ENCODE measurements at places on chromosomes 2 and 18. TPM values are rescaled to one million over a fixed set of nuclear protein-coding genes. Genes with fewer than 3 reads are reported as not detected.

Gene ANKRD30B
- not detected for total RNA-seq

Gene CD8A
- 0.13 TPM for total RNA-seq

Gene CAPN13
- 19.0 TPM for total RNA-seq

Gene SIGLEC15
- not detected for total RNA-seq

Gene GCA
- 113 TPM for total RNA-seq

Gene ASIC4
- total RNA-seq, result 3.4 TPM

Gene COLEC11
- not detected for total RNA-seq

Gene LYPD6
- 30.1 TPM for total RNA-seq

Gene CPLX4
- not detected for total RNA-seq

Gene EMX1
- 0.71 TPM for total RNA-seq

Gene CMPK2
- 3.4 TPM for total RNA-seq

Gene UCN
- 2.4 TPM for total RNA-seq

Gene ZNF519
- total RNA-seq, result 27.4 TPM

Gene TUBA4B
- not detected for total RNA-seq

Gene TP53I3
- 64.4 TPM for total RNA-seq

Gene TUBA3E
- not detected for total RNA-seq

Gene DLX1
- total RNA-seq, result 1.7 TPM

Gene SULT1C4
- total RNA-seq, result 35.5 TPM

Gene KCNK3
- 1.2 TPM for total RNA-seq

Gene IL37
- not detected for total RNA-seq

Gene PDIA6
- total RNA-seq, result 249 TPM

Gene SOX11
- total RNA-seq, result 154 TPM

Gene VWA3B
- total RNA-seq, result 0.47 TPM

Gene SPHKAP
- total RNA-seq, result 0.07 TPM

Gene CDH19
- total RNA-seq, result not detected

- DNase-seq, result no peak
Measured at GRCh38 chr2:144503242-144503641, 16.7 kb downstream of the ZEB2 start.

DNA sequence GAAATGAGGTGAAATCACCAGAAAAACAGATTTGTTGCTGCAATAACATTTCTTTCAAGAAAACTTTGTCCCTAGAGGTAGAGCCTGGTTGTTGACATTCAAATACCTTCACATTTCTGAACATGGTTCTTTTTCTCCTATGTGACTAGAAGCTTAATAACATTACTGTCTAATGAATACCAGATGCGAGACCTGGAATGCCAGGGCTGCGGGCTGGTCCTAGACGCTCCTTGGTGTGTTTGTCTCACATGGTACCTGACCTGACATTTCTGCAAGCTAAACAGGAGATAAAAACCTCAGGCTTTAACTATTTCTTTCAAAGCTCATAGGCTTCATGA lies 38.5 kb downstream of the ACKR3 start:
- no peak for DNase-seq

DNA sequence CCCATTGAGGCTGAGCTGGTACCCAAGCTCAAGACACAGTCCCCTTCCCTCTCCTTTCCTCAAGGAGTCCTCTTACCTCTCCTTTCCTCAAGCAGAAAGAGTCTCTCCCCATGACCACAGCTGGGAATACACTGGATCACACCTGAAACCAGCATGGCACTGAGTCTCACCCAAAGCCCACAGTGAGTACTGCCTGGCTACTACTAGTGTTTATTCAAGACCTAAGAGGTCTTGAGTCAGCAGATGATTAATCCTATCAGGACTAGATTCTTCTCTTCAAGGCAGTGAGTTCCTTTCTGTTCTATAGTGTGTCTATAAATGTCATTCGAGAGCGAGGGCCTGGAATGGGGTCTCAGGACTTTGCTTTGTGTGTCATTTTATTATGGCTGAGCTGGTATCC lies 111.4 kb downstream of the METTL4 start:
- DNase-seq, result no peak

DNA sequence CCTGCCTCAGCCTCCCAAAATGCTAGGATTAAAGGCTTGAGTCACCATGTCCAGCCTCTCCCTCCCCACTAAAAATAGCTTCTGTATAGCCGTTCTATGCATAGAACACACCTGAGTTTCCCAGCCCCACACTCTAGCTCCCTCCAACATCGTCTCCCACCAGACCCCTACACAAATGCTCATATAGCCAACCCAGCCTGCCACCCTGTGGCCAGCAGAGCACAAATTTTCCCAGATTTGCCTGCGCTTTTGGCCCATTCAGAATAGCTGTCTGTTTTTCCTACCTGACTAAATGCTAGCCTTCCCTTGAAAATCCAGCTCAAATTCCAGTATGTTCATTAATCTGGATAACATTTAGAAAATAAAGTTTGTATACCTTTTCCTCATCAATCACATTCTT lies 22.8 kb downstream of the TRABD2A start:
- no peak for DNase-seq

GRCh38 chr2:33505966-33506365 lies 29.5 kb downstream of the RASGRP3 start:
- DNase-seq, result no peak

GRCh38 chr18:78945628-78946027 lies 34.0 kb upstream of the SALL3 start:
- DNase-seq, result no peak

- DNase-seq, result no peak
Measured at GRCh38 chr2:207219676-207220501, 54.1 kb upstream of the KLF7 start.

DNA sequence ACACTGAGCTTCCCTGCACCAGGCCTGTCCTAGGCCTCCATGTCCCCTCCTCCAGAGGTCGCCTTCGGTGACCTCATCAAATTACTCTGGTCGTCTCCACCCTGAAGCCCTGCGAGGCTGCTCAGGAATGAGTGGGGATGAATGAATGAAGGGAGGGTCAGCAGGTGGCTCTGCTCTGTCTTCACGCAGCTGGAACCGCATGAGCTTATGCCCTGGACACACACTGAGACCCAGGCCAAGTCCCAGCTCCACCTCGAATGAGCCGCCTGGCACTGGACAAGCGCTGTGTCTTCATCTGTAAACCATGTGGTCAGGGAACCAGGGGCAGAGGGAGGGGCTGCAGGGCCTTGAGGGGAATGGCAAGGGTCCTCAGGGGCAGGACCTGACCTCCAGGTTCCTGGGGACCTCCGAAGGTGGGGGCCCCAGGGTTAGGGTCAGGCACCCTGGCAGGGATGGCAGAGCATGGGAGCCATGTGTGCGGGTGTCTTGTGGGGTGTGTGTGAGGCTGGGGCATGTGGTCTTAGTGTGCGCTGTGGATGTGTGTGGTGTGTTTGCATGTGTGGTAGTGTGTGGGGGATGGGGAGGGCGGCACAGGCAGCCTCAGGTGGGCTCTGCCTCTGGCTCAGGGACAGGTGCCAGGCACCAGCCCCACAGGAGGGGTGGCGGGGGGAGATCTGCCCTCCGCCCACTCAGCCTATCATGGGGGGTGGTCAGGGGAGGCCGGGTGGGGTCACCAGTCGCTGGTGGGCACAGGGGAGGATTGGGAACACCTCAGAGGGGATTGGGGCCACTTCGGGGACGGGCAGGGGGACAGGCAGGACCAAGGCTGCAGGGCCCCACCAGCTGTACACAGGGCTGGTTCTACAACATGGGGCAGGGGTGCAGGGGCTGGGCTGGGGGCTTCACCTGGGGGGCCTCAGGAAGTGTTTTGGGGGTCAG lies 13.9 kb downstream of the ODC1 start:
- DNase-seq, result no peak

GRCh38 chr2:27661371-27661770 lies 2.0 kb downstream of the SUPT7L start:
- DNase-seq, result no peak

DNA sequence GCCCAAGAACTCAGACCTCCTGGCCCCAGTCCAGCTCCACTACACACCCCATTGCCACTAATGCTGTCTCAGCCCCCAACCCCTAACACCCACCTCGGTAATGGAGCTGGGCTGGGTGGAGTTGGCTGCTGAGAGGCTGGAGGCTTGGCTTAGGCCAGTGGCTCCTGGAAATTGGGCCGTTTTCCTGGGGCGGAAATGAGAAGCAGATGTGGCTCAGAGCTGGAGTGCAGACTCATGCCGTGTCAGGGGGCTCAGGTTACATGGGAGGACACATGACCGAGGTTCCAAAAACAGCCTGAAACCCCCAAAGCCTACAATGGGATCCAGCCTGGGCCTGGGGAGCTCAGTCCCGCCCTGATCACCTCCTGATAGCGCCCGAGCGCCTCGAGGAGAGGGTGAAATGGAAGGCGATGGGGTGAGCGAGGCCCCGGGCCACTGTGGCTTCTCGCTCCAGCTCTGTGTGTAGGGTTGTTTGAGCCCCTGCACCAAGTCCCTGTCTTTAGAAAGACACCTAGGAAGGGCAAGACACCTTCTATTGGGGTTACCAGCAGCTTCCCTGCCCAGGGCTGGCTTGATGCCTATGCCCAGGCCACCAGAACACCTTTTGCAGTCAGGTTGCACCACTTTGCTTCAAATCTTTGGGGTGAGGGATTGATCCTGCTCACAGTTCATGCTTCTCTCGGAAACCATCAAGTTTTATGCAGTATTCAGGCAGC lies 175.7 kb upstream of the HAAO start:
- no peak for DNase-seq

DNA sequence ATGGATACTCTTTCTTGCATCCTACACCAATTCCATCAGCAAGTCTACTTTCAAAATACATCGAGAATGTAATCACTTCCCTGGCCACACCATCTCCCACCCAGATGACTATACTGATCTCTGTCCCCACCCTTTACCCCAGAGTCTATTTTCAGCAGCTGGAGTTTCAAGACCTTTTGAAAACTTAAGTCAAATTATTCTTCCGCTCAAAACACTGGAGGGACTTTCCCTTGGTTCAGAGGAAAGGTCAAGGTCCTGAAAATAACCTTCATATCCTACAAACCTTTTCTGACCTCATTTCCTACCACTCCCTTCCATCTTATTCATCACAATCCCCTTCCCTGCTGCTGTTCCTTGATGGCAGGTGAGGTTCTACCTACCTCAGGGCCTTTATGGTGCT lies 58.8 kb upstream of the LYPD6 start:
- DNase-seq, result no peak

GRCh38 chr2:221454459-221455105 lies 117.5 kb downstream of the EPHA4 start:
- no peak for DNase-seq

GRCh38 chr2:38932586-38932985 lies 42.9 kb downstream of the ARHGEF33 start:
- DNase-seq, result no peak

DNA sequence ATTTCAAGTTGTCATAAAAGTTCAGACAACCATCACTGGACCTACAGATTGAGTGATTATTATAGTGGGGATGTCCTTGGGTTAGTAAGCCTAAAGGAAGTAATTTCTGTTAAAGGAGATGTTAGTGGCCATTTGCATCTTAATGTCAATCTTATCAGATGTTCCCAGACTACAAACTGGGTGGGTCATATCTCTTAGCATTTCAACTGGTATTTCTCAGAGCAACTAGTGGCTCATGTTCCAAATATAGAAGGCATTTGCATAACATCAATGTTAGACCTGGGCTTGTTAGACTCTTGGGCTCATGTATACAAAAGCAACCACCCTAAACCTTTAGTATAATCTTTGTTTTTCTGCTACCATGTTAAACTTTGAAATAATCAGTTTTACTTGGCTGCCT lies 17.9 kb downstream of the PLEKHA3 start:
- DNase-seq, result no peak

DNA sequence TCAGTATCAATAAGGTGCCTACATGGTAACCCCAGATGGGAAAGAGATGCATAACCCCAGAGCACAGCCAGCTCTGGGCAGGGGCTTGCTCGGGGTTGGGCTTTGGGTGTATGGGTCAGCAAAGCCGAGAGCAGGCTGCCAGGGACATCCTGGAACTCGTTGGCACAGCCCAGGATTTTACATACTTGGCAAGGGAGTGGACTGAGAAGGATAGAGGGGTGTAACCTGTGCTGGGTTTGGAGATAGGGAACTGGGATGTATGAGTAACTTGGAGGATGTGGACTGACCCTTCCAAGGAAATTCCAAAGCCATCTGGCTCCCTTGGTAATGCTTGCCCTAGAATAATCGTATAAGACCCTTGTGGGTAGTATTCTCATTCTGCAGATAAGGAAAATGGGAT lies 44.2 kb downstream of the GPR39 start:
- no peak for DNase-seq

DNA sequence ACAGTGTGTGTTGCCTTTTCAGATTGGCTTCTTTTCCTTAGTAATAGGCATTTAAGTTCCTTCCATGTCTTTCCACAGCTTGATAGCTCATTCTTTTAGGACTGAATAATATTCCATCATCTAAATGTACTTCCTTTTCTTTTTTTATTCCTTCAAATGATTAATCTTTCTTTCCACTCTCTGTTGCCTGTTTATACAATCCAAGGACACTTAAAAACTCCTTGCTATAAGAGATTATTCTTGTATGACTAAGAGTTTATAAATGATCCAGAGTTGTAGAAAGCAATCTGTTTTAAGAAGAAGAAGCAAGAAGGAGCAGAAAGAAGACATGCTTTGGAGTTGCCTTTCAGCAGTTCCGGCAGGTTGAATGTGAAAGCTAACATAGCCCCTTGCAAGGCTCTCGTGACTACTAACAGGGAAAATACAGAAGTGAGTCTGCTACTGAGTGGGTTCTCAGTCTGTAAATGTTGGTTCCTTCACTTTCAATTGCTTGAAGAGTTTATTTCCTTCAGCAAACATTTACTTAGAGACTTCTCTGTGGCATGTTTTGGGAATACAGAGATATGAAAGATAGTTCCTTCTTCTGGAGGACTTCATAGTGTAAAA lies 123.0 kb downstream of the PMAIP1 start:
- no peak for DNase-seq

DNA sequence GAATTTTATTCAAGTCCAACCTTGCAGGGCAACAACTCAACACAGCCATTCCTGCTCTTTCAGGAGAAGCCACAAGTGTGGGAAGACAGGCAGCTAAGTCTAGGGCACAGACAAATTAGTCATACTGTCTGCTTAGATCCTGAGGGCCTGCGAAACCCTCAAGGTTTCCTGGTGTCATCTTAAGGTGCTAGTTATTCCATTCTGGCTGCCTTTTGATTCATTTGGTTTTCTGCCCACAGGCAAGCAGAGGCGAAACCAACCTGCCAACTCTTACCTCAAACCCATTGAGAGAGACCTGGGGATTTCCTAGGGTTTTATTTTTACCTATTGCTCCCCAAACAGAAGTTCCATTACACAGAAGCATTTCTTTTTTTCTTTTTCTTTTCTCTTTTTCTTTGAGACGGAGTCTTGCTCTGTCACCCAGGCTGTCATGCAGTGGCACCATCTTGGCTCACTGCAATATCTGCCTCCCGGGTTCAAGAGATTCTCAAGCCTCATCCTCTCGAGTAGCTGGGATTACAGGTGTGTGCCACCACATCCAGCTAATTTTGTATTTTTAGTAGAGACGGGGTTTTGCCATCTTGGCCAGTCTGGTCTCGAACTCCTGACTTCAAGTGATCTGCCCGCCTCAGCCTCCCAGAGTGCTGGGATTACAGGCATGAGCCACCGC lies 23.7 kb upstream of the SCYGR1 start:
- no peak for DNase-seq

GRCh38 chr2:31318361-31319336 lies 84.7 kb downstream of the EHD3 start:
- no peak for DNase-seq

- no peak for DNase-seq
Measured at GRCh38 chr18:66621816-66622576, 18.1 kb upstream of the CDH19 start.

All from progenitor cell of endocrine pancreas (in vitro differentiated cells).